ENCODE measurements at places on chromosomes 3 and 15. TPM values are rescaled to one million over a fixed set of nuclear protein-coding genes. Genes with fewer than 3 reads are reported as not detected.

GRCh38 chr15:31358163-31358562 lies 31.5 kb downstream of the KLF13 start:
- 0 out of 2 replicates have a peak overlapping the region, but pooled peaks have one; percentile 19 for H3K27ac ChIP-seq
- H3K27me3 ChIP-seq = no peaks in the 10 kb centered on the region
- H3K4me1 ChIP-seq = peaks cover 81% of the 10 kb centered on the region
- no peak overlapping the region for H3K4me3 ChIP-seq

DNA sequence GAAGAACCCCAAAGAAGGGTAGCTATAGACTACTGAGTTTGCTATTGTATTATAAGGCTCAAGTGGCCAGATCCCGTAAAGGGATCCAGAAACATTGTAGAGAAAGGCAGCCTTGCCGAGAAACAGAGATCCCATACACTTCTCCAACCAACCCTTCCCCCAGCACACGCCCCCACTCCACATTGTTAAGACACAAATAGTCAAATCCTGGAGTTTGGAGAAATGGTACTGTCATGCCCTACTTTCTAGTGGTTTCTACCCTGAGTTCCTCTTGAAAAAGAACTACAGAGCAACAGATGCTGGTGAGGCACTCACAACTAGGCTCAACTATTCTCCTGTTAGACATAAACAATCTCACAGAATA lies 33.2 kb downstream of the B4GALT4 start:
- no peaks in the 10 kb centered on the region for H3K27me3 ChIP-seq
- H3K4me3 ChIP-seq = no peak overlapping the region
- H3K4me1 ChIP-seq = no peaks in the 10 kb centered on the region
- H3K27ac ChIP-seq = no peak overlapping the region
- H3K36me3 ChIP-seq = peaks cover 6% of the 10 kb centered on the region
- no peak for DNase-seq

DNA sequence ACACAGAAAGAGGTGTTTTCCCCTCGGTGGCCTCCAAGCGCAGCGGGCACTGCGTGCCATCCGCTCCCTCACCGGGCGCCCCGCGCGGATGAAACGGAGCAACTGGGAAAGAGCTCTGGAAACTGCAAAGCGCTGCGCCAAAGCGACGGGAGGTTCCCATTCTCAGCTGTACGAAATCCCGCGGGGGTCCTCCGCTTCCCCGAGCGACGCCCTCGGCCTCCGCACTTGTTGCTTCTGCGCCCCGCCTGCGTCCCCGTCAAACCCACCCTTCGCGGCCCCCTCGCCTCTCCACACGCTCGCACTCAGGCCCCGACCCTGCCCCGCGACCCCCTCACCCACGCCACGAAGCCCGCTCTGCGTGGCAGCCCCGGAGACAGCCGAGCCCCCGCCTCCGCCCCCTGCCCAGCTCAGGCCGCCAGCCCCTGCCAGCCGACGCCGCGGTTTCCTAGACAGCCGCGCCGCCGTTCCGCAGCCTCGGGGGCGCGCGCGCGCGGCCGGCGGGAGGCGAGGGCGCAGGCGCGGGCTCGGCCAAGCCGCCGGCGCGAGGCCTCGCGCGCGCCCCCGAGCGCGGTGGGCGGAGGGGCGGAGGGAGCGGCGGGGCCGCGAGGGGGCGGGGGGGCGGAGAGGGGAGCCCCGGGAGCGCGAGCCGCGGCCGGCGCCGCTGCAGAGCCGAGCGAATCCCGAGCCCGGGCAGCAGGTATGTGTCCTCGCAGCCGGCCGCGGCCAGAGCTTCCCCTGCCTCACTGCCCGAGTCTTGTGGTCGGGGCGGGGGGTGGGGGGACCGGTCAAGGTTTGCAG lies at the start of gene TMEM266:
Gene TMEM266, plus strand, starts transcription at position 666 of the 798 bp plus-strand sequence. CDS start 74,279 bp downstream, outside the sequence.
- no peaks in the 10 kb centered on the region for H3K36me3 ChIP-seq
- no peak within 1 kb of the TSS for H3K4me3 ChIP-seq
- H3K4me1 ChIP-seq = peaks cover 10% of the 10 kb centered on the region
- no peaks in the 10 kb centered on the region for H3K27me3 ChIP-seq
- H3K27ac ChIP-seq = no peak within 1 kb of the TSS

Gene ROPN1
- total RNA-seq = not detected

Gene SAMMSON
- not detected for total RNA-seq

DNA sequence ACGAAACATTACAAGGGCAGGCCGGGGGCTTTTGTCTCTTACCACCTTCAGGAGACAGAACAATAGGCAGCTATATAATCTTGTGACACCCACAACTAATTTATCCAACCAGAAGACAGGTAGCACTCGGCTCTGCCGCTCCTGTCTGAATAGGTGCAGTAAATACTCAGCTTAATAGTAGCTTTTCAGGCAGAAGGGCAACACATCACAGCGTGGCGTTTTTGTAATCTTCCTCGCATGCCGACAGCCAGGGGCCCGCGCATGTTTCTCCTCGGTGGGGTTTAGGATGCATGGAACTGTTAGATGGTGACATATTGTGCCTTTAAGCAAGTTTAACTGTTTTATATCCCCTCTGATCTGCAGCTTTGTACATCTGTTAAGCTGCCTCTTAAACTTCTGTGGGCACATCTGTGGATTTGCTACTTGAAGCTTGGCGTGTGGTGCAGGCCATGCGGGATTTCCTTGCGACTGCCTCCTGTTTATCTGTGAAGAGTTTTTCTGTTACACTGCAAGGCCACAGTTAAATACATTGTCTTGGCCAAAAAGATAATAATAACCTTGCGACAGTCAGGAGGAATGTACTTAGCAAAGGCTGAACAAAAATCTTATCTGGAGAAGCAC lies 123.2 kb upstream of the BNIP2 start:
- no peaks in the 10 kb centered on the region for H3K36me3 ChIP-seq
- H3K27me3 ChIP-seq = no peaks in the 10 kb centered on the region
- no peak overlapping the region for H3K27ac ChIP-seq
- DNase-seq = no peak
- no peak overlapping the region for H3K4me3 ChIP-seq

DNA sequence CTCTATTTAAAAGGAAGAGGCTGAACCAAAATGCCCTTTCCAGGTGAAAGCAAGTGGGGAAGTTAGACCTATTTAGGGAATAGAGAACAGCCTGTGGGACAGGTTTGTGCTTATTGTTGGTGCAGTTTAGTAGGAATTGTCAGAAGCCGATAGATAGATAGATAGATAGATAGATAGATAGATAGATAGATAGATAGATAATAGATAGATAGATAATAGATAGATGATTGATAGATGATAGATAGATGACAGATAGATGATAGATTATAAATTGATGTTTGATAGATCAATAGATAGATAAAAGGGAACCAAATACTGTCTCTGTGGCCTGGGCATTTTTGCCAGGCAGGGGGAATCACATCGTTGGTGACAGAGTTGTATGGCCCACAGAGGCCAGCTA lies 42.5 kb downstream of the SH3GL3 start:
- H3K27me3 ChIP-seq = no peaks in the 10 kb centered on the region
- H3K36me3 ChIP-seq = no peaks in the 10 kb centered on the region
- H3K4me1 ChIP-seq = no peaks in the 10 kb centered on the region
- DNase-seq = no peak
- no peak overlapping the region for H3K4me3 ChIP-seq

- no peak overlapping the region for H3K4me3 ChIP-seq
- H3K36me3 ChIP-seq = no peaks in the 10 kb centered on the region
- H3K4me1 ChIP-seq = no peaks in the 10 kb centered on the region
These were observed 6.2 kb downstream of the PPARG start for GRCh38 chr3:12294885-12295580.

Gene CA12
- not detected for total RNA-seq
